ENCODE measurements at places on chromosomes 6 and 20.

DNA sequence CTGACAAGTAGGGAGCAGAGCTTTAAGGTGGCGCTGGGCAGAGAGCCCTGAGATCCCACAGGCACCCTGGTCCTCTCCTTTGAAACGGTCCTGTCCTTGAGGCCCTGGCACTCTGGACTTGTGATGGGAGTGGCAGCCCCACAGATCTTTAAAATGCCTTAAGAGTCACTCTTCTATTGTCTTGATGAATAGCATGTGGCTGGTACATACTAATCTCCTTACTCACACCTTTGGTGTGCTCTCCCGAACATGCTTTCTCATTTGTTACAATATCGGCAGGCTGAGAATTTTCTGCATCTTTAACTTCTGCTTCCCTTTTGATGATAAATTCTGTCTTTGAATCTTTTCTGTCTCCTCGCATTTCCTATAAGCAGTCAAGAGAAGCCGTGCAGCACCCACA is 333.8 kb downstream of the TFAP2A start:
- DNase-seq = no peak

DNA sequence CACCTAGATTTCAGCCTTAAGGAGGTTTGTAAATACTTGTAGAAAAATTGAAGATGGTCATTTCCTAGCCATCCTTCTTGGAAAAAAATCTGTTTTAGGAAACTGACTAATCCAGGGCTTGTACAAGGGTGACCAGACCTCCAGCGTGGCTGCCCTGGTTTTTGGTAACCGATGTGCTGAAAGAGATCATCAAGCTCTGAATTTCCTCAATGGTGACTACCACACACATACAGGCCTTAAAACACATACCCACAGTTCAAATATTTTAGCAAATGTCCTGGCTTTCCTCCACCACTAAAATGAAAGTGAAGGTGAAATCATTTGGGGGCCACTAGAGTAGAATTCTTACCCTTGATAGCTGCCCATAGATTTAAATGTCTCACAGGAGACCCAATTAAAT is 215.3 kb upstream of the SUPT3H start:
- no peak for DNase-seq

DNA sequence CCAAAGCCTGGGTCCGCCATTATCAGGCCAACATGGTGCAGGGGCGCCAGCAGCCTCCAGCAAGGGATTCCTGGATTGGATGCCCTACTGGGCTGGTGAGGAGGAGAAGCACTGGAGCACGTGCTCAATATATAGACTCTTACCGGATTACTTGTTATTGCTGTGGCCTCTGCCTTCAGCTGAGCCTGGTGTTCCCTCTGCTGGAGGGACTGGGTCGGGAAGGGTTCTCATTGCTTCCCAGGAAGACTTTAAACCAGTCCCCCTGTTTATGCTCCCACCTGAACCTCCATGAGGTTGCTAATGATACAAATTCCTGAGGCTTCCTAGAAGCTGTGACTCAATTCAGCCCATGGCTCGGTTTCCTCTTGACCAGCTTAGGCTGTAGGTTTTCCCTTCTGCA is 186.7 kb upstream of the ARID1B start:
- no peak for DNase-seq

GRCh38 chr20:59718071-59718470 is 113.7 kb downstream of the PHACTR3 start:
- DNase-seq = no peak

DNA sequence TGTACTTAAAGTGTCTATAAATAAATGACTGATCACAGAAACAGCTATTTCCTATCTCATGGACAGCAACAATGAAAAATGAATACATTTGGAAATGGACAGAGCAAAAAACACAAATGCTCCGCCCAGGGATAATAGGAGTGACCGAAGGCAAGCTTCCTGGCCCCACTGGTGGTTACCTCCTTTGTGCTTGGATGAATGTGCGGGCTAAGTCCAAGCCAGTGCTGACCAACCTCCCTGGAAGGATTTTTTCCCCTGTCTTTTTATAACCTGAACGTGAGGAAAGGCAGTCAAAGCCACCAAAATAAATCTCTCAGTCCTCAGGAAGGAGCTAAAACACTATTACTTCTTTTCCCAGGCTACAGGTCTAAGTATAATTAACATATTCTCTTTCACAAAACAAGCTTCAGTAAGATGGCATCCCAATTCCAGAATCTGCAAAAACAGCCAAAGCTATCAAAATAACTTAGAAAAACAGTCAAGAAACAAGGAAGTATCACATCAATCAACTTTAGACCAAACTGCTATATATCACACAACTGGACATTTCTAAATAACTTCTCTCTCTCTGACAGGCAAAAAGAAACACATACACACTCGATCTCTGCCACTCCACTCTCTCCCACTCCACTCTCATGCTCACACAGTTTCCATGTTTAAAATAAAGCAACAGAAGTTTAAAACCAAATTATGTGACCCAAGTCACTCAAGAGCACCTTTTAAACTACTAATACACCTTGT is 10.0 kb downstream of the KIF16B start:
- DNase-seq = no peak

Measured in renal pelvis (tissue), 12 donors.